ENCODE measurements at places on chromosomes 1 and 21.
A peak's percentile ranks its signal among the peaks of the same experiment; 100 is the strongest.

GRCh38 chr1:27360159-27361043 is 6.4 kb downstream of the MAP3K6 start:
- no peak for DNase-seq

- DNase-seq = no peak
These were observed at the start of gene SLC30A2 for GRCh38 chr1:26045722-26046245. TSS of gene SLC30A2 (minus strand) at chr1:26046118. CDS start at chr1:26045896, 222 bp downstream.

DNA sequence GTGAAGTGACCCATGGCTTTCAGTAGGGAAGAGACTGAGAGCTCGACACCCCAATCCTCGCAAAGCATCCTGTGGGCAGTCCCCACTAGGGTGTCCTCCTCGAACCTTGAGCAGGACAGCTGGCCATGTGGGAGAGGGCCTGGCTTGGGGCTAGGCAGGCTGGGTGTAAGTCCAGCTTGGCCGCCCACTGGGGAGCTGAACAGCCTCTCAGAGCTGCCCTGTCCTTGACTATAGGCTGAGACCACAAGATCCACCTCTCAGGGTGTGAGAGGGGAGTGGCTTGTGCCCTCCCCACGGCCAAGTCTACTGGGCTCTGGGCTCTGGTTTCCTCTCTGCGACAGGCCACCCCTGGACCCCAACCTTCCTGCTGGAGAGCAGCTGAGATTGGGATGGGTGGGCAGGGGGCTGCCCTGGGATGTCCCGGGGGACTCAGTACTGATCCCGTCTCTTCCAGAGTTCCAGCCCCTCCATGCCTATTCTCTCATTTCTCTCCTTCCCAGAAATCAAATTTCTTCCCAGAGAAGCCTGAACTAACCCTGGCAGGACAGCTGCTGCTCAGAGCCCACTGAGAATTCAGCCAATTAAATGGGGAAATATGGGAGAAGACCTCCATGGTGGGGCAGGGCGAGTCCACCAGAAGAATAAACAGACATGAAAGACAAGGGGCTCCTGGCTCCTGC is 282.9 kb downstream of the PTPRU start:
- no peak for DNase-seq

- DNase-seq = no peak
These were observed 64.6 kb downstream of the TOR3A start for GRCh38 chr1:179146476-179146875.

GRCh38 chr1:48040154-48040553 is 43.0 kb upstream of the TRABD2B start:
- DNase-seq = no peak

DNA sequence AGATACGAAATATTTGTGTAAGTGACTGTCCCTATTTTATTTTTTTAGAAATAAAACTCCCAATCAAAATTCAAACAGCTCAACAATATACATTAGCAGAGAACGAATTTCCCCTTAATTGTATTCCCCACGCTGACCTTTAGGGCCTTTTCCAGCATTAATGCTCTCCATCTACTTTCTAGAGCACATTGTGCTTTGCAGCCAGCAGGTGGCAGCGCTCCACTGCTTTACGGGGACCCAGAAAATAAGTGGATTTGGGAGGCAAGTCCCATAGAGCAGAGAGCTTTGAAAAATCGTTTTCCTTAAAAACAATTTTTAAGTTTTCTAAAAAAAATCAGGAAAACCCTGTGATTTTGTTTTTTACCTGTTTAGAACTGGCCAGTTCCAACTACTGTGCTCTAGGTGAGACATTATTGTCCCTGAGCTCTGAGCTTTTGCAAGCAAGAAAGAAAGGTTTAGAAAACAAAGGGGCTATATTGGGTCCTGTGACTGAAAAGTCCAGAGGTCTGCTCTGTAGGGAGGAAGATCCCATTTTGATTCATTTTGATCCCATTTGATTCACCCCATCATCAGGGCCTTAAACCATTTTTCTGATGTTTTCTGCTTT is 144.4 kb upstream of the ZNF644 start:
- DNase-seq = peak; percentile 14

DNA sequence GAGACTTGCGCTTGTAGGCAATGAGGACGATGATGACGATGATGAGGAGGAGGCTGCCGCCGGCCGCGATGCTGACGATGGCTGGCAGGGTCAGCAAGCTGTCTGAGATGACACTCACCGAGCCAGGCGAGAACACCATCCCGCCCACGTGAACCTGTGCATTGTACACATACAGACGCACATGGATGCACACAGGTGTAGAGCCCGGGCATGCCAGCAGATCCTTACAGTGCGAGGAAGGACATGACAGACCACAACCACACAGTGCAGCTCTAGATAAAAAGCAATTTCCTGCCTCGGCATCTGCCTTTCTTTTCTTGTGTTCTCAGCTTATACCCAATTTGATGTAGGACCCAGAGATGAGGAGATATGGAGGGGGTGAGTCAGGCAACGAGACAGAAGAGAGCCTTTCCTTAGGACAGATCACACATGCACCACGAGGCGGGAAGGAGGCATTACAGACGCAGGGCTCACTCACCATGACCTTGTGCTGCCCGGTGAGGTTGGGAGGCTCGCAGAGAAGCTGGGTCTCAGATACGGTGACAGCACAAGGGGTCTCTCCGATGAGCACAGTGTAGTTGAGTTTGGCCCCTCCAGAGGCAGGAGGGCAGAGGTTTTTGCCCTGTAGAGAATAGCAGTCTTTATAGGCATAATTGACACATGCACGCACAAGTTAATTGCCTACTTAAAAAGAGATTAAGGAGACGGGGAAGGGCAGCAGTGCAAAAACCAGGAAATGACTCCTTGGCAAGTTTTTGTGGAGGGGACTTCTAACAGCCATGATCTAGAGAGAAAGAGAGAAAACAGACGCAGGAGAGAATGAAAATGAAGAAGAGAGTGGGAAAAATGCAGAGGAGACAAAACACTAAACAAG is 133.9 kb upstream of the CD34 start:
- no peak for DNase-seq

- DNase-seq = no peak
These were observed 199.0 kb downstream of the USH2A start for GRCh38 chr1:216224233-216224632.

DNA sequence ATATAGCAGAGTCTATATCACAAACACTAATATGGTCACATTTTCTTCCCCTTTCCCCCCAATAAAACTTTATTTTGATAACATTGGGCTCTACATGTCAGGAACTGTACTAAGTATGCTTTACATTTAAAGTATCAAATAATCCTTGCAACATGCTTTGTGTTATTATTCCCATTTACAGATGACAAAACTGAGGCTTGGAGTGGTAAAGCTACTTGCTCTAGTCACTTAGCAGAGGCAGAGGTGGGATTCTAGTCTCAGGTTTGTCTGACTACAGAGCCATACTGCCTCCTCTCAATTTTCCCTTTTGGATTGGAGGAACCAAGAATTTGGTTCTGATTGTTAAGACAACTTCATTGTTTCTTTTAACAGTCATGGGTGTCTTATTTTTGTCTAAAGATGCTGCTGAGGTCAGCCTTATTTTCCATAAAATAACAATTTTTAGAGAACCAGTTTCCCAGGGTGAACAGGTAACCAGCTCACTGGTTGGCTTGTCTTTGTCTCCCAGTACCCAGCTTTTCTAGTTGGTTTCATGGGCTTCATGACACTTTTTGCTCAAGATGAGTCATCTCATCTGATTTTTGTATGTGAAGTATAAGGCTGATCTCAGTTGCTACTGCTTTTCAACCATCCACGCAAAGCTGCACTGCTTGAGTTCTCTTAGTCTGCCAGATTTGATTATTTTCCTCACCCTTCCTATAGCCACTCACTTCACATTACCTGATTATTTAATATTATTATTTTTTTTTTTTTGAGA is 81.0 kb upstream of the ARID1A start:
- DNase-seq = no peak

GRCh38 chr1:110690709-110691365 is 16.1 kb upstream of the KCNA3 start:
- DNase-seq = no peak

- peak; percentile 77 for DNase-seq
These were observed at the start of gene C1orf198 for GRCh38 chr1:230867903-230868735. TSS of gene C1orf198 (minus strand) at chr1:230868521. CDS start at chr1:230868512, 9 bp downstream.

GRCh38 chr1:198686069-198686728 is 47.4 kb downstream of the PTPRC start:
- no peak for DNase-seq

DNA sequence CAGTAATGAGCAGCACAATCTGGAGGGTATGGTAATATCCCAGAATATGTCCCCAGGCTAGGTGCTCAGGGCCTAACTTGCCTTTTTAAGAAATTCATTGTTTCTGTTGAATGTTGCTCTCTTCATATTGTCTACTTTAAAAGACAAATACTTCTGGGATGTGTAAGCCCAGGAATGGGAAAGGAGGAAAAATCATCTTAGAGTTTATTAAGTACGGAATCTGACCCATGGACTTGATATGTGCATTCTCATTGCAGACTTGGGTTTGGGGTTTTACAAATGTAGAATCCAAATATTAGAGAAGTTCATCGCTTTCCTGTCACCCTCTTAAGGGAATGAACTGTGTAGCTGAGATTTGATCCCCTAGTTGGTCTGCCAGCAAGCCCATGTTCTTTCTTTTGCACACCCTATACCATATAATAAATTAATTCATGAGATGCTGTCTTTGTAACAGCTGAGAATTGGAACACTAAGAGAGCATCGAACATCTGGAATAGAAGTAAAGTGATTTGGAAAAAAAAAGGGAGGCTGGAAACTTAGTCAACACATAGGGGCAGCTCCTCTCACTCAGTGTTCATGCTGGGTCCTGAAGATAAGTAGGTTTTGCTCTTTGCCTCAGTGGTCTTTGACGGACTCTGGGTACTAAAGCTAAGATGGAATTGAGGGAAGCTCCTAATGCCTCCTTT is 235.8 kb upstream of the C1orf105 start:
- no peak for DNase-seq

- no peak for DNase-seq
These were observed 3.3 kb upstream of the ADAMTS5 start for GRCh38 chr21:26969971-26970725.

DNA sequence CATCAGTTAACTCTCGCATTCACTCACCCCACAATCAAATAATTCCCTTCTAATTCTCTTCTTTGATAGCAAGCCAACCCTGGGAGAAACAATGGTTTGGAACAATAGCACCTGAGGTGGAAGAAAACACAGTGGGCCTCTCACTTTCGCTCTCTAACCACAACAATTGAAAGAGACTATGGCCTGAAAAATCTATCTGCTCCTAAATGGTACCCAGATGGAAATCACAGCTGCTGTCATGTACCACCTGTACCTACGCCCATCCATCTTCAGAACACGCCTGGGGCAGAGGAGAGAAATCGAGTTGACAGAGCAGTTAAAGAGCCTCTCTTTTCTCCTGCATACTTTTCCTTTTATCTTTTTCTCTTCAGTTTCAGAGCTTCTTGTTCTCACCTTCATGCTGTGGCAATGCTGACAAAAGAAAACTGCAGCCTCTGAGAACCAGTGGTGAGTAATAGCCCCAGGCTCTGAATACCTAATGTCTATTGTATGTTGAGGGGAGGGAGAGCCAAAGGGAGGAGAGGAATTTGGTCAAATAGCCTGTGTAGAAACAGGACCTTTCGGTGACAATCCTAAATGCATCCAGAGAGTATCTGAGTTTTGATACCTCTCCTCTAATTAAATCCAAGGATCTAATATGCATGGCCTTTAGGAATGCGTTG is 57.7 kb downstream of the ZC3H11B start:
- no peak for DNase-seq

DNA sequence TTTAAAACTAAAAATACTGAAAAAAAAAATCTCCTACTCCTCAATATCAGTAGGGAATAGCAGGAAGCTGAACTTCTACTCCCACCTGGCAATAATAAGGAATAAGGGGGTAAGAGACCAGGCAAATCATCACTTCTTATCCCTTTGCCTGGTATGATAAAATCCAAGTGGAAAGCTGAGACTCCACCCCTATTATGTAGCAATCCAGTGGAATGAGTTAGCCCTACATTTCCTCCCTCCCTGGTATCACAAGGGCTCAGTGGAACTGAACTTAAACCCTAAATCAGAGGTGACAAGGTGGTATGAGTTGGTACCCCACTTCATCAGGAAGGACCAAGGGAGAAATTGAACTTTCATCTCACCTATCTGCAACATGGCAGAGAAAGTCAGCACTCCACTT is 25.7 kb downstream of the TRIM33 start:
- DNase-seq = no peak

Data from GM12891 (cell line).